Muscle of back (tissue), 13 donors: ENCODE measurements at places on chromosomes 1 and 21. TPM values are rescaled to one million over a fixed set of nuclear protein-coding genes. Genes with fewer than 3 reads are reported as not detected.

DNA sequence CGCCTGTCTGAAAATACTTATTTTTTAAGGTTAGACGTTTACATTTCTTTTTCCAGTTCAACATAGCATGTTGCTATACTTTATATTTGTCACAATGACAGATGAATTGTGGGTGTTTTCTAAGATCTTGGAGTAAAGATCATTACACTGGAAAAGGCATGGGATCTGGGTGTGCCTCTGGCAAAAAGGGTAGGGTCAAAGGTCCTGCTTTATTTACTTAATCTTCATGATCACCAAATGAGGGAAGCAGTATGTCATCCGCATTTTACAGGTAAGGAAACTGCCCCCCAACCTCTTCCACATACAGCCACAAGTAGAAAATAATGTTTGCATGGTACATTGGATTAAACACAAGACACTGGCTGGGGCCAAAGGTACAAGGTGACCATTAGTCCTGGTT is 12.5 kb upstream of the SMPDL3B start:
- DNase-seq = no peak

Gene SERINC2
- 24.6 TPM for polyA plus RNA-seq

DNA sequence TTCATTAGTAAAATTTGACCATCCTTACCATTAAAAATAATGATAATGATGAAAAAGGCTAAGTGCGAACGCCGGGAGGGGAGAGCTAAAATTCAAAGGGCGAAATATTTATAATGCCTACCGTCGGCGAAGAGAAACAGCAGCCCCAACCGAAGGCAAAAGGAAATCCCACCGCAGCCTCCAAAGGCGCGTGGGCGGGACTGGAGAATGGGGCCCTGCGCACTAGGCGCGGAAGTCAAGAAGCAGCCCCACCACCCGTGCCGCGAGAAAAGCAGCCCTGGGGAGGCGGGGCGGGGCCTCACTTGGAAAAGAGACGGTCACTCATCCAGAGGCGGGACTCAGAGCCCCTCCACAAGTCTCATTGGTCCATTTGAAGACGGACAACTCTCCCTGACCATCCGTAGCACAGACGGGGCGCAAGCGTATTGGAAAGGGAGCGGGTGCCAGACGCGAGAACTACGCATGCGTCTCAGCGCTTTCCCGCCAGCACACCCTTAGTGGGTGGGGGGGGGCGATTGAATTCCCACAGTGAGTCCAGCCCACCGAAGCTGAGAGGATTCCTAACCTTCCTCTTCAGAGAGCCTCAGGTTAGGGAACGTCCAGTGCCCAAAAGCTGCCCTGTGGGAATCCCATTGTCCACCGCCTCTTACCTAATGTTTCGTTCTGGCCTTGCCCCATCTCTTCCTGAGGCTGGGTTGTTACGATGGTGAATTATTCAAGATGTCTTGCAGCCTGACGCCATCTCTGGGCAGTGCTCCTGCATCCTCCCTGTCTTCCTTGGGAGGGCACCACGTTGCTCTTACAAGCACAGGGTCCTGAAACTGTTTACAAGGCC is 19.0 kb downstream of the MTX1 start:
- DNase-seq = peak; percentile 99

Gene HSPB7
- polyA plus RNA-seq = 160 TPM

DNA sequence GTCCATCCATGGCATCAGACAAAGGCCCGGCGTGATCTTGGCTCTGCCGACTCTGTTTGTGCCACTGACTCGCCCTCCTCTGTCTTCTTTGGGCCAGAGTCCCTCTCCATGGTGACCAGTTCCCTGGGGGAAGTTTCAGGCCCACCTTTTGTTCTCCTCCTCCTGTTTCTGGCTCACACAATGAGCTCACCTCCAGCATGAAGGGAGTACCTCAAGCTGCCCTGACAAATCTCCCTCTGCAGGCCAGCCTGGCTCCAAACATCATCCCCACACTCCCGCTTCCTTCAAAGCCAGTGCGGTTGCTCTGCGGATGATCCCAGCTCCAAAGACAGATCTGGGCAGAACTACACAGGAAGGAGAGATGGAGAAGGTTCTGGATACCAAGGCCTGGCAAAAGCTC is 576.6 kb downstream of the NPHP4 start:
- DNase-seq = no peak

DNA sequence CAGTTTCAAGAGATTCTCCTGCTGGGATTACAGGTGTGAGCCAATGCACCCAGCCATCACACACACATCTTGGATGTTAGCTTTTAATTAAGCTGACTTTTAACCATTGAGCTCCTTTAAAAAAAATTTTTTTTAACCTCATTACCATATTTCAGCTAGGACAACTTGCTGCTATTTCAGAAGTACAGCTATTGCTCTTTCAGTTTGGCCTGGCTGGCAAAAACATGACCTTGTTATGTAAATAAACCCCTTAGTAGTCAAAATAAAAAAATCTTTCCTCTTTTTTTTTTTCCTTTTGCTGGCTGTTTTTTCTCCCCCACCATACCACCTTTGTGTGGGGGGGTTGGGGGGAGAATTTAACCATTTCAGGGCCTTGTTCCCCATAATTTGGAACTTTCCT is 49.9 kb downstream of the ZMYM1 start:
- DNase-seq = no peak

DNA sequence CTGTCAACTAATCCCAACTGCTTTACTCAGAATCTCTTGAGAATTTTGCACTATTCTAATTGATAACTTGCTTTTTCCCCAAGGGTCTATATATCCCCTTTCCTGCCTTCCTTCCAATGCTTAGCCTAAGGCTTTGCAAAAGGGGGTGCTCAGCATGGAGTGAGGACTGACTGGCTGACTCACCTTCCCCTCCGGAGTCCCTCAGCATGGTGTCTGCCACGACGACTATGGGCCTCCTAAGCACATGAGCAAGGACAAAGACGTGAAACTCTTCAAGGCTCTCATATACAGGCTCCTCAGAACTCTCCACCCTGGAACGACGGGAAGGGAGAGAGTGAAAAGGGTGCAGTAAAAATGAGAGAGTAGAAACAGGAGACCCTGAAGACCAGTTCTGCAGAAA is 13.2 kb upstream of the MTMR11 start:
- DNase-seq = no peak

- no peak for DNase-seq
Measured at GRCh38 chr1:226276987-226277386, 32.0 kb downstream of the LIN9 start.
